ENCODE measurements at places on chromosomes 3 and 15.

- no peaks in the 10 kb centered on the region for H3K27me3 ChIP-seq
- H3K27ac ChIP-seq, result no peak overlapping the region
- H3K4me3 ChIP-seq, result no peak overlapping the region
- H3K4me1 ChIP-seq, result no peaks in the 10 kb centered on the region
- no peak for DNase-seq
Measured at GRCh38 chr3:133521946-133522345, 51.5 kb upstream of the CDV3 start.

DNA sequence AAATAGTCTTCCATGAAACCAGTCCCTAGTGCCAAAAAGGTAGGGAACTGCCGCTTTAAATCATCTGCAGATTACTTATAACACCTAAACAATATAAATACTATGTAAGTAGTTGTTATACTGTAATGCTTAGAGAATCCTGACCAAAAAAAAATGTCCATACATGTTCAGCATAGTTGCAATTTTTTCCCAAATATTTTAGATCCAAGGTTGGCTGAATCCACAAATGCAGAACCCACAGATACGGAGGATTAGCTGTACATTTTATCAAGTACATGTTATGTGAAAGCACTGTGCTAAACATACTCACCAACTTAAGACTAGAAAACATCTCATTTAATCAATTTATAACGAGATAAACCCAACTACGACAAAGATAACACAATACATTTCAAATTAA lies 9.3 kb downstream of the MSL2 start:
- no peaks in the 10 kb centered on the region for H3K36me3 ChIP-seq
- no peak for DNase-seq
- H3K4me3 ChIP-seq, result no peak overlapping the region
- H3K27ac ChIP-seq, result no peak overlapping the region
- peaks cover 92% of the 10 kb centered on the region for H3K4me1 ChIP-seq

DNA sequence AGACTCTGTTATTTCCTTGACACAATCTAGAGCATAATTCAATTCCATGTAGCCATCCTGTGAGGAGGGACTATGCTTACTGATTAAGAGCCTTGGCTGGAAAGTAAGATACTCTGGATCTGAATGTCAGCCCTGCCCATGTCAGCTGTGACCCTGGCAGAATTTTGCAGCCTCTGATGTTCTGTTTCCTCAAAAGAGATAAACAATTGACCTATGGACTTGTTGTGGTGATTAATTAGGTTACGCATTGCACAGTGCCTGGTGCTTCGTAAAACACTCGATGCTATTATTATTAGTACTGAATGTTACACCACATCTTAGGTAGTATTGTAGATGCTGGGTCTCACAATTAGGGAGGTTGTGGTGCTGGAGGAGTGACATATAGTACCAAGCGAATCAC lies 161.3 kb upstream of the MEIS2 start:
- no peak for DNase-seq
- H3K36me3 ChIP-seq, result no peaks in the 10 kb centered on the region
- no peaks in the 10 kb centered on the region for H3K27me3 ChIP-seq
- no peaks in the 10 kb centered on the region for H3K4me1 ChIP-seq
- H3K27ac ChIP-seq, result no peak overlapping the region

GRCh38 chr3:73401059-73401458 lies 223.7 kb downstream of the PDZRN3 start:
- no peak for DNase-seq
- no peaks in the 10 kb centered on the region for H3K4me1 ChIP-seq
- H3K4me3 ChIP-seq, result no peak overlapping the region
- H3K36me3 ChIP-seq, result no peaks in the 10 kb centered on the region
- H3K27ac ChIP-seq, result no peak overlapping the region

DNA sequence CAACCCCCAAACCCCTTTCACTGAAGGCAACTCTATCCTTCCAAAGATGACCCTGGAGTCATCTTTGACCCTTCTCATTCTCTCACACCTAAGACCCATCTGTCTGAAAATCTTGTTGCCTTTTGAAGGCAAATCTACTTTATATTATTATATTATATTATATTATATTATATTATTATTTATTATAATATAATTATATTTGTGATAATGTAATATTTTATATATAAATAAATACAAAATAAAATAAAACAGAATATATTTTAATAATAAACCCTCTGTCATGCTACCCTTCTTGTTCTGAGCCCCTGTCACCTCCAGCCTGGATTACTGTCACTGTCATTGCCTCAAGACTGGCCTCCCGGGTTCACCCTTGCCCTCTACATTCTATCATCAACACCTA lies 5.0 kb upstream of the PROK2 start:
- H3K4me1 ChIP-seq, result no peaks in the 10 kb centered on the region
- no peak overlapping the region for H3K27ac ChIP-seq
- peaks cover 6% of the 10 kb centered on the region for H3K27me3 ChIP-seq
- no peak for DNase-seq
- no peaks in the 10 kb centered on the region for H3K36me3 ChIP-seq
- H3K4me3 ChIP-seq, result no peak overlapping the region

DNA sequence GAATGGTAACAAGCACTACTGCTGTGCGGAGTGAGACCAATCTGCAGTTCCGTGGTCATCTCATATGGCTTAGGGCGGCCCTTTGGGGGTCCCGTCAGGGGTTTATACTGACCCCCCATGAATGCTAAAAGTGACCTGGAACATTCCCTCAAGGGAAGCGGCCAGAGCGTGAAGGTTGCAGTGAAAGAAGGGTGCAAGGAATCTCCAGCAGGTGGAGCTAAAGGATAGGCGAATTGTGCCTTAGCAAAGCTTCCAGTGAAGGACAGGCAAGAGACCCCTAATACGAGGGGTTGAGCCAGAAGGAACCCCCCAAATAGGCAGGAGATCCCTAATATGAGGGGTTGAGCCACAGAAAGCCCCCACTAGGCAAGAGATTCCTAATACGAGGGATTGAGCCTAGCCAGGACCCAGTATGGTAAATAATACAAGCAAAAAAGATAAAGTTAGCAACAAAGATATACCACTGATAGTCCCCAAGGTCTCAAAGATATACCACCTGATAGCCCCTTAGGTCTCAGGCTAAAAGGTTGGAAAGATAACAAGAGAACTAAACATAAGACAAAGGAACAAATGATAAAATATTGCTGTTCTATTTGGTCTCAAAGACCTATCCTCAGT lies 32.8 kb downstream of the ZNF589 start:
- no peak overlapping the region for H3K27ac ChIP-seq
- H3K4me3 ChIP-seq, result no peak overlapping the region
- H3K4me1 ChIP-seq, result peaks cover 16% of the 10 kb centered on the region
- H3K27me3 ChIP-seq, result no peaks in the 10 kb centered on the region
- peak; percentile 56 for DNase-seq

DNA sequence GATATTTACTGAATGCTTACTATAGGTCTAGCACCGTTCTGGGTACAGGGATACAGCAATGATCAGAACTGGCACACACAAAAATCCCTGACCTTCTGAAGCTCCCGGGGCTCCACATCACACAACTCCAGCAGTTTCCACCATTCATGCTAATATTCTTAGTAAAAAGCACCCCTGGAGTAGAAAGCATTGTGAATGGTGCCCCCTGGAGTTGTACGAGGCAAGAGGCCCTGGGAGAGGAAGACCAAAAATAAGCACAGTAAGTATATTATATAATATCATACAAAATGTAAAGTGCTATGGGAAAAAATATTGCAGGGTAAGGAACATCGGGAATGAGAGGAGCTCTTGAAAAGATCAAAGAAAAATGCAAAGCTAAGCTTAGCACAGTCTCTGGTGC lies 790 bp upstream of the SRGAP3 start:
- H3K27ac ChIP-seq, result no peak overlapping the region
- no peaks in the 10 kb centered on the region for H3K36me3 ChIP-seq
- no peaks in the 10 kb centered on the region for H3K27me3 ChIP-seq
- DNase-seq, result no peak
- peaks cover 9% of the 10 kb centered on the region for H3K4me1 ChIP-seq

DNA sequence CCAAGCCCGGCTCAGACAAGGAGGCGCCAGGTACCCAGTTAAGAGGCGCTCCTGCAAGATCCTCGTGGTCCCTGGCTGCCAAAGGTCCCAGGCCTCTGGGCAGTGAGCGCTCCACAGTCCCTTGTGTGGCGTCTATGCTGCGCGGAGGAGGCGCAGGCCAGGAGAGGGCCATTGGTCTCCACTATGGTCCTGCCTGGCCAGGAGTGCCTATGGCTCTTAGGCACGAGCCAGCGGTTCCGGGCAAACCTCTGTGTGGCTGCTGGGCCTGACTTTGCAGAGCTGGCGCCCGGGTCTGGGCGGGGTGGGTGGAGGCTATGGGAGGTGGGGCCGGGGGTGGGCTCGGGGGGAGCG lies 660 bp upstream of the ADAMTSL3 start:
- no peak overlapping the region for H3K4me3 ChIP-seq
- peaks cover 4% of the 10 kb centered on the region for H3K27me3 ChIP-seq
- H3K4me1 ChIP-seq, result no peaks in the 10 kb centered on the region
- no peak overlapping the region for H3K27ac ChIP-seq

DNA sequence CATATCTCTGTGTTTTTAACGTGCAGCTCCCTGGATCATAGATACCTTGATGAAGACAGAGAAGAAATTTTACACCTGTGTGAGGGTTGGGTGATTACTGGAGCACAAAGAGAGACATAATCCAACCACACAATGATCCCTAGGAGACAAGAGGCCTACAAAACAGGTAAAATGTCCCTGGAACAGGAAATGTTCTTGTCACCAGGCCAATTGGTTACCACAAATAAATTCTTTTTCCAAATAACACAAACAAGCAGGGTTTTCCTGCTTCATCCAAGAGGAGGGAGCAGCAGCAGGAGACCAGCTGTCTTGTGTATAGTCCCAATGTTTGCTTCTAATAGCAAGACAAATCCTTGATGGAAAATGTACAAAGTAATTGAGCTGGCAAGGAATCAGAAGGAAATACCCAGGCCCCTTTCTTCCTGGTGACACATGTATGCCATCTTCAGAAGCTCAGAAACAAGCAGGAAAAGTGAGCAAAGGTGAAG lies 1.4 kb downstream of the MGLL start:
- H3K27me3 ChIP-seq, result peaks cover 15% of the 10 kb centered on the region
- H3K36me3 ChIP-seq, result no peaks in the 10 kb centered on the region
- no peak overlapping the region for H3K4me3 ChIP-seq
- H3K27ac ChIP-seq, result no peak overlapping the region
- H3K4me1 ChIP-seq, result no peaks in the 10 kb centered on the region

DNA sequence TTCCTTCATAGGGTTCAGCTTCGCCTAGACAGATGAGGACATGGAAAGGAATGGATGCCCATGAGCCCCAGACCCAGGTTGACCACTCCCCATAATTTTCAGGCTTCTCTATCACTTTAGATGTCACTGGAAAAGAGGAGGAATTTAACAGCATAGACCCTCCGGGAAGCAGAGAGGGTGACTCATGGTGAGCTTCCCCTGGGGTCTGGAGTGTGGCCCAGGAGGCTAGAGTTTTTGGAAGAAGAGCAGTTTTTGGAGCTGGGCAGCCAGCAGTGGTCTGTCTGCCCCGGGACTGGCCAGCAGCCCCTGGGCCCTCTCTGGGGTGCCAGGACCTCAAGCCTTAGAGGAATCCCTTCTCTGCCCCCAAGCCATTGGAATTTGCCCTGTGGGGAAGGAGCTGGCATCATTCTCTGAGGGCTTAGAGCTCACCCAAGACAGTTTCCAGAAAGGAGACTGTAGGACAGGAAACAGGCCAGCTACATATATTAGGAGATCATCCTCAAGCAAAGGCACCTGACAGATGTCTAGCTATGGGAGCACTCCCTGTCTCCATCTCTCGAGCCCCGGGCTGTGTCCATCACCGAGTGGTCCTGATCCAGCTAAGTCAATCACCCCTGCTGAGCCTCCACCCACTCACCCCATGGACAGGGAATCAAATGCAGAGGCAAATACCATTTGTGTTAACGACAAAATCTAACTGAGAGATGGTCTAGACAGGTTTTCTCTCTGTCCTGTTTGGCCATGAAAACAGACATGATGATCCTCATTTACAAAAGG lies 67.3 kb downstream of the MEGF11 start:
- no peaks in the 10 kb centered on the region for H3K36me3 ChIP-seq
- no peak overlapping the region for H3K4me3 ChIP-seq
- DNase-seq, result no peak
- no peak overlapping the region for H3K27ac ChIP-seq
- H3K4me1 ChIP-seq, result no peaks in the 10 kb centered on the region
- no peaks in the 10 kb centered on the region for H3K27me3 ChIP-seq

- H3K4me1 ChIP-seq, result peaks cover 92% of the 10 kb centered on the region
- H3K36me3 ChIP-seq, result no peaks in the 10 kb centered on the region
- no peak for DNase-seq
- H3K27ac ChIP-seq, result no peak overlapping the region
Measured at GRCh38 chr15:67094001-67094826, 28.8 kb downstream of the SMAD3 start.

- H3K4me1 ChIP-seq, result peaks cover 23% of the 10 kb centered on the region
- H3K27me3 ChIP-seq, result no peaks in the 10 kb centered on the region
- H3K27ac ChIP-seq, result no peak overlapping the region
- no peak overlapping the region for H3K4me3 ChIP-seq
- no peak for DNase-seq
Measured at GRCh38 chr3:52722491-52722890, 16.6 kb downstream of the SPCS1 start.

DNA sequence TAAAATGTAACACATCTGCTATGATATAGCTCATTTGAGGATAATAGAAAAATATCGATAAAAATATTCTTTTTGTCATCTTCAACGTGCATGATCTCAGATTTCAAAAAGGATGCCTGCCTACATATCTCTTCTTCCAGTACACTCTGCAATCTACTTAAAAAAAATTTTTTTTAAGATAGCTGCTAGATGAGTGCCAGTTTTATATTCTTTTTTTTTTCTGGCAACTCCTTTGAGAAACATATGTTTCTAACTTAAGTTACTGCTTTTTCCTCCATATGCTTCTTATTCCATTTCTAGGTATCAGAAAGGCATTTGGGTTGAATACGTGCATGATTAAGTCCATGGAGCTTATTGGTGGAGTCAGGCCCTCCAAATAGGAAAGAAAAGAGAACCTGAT lies 160.4 kb downstream of the PPM1L start:
- no peak overlapping the region for H3K27ac ChIP-seq
- no peaks in the 10 kb centered on the region for H3K4me1 ChIP-seq
- H3K27me3 ChIP-seq, result no peaks in the 10 kb centered on the region
- H3K36me3 ChIP-seq, result no peaks in the 10 kb centered on the region

- no peaks in the 10 kb centered on the region for H3K27me3 ChIP-seq
- H3K4me1 ChIP-seq, result peaks cover 24% of the 10 kb centered on the region
- H3K4me3 ChIP-seq, result no peak overlapping the region
- H3K36me3 ChIP-seq, result no peaks in the 10 kb centered on the region
Measured at GRCh38 chr3:106332129-106332528, 463.3 kb upstream of the CBLB start.

GRCh38 chr3:119911748-119912147 lies 129.8 kb downstream of the NR1I2 start:
- H3K4me3 ChIP-seq, result no peak overlapping the region
- H3K27me3 ChIP-seq, result no peaks in the 10 kb centered on the region
- peaks cover 14% of the 10 kb centered on the region for H3K4me1 ChIP-seq
- peaks cover 8% of the 10 kb centered on the region for H3K36me3 ChIP-seq

DNA sequence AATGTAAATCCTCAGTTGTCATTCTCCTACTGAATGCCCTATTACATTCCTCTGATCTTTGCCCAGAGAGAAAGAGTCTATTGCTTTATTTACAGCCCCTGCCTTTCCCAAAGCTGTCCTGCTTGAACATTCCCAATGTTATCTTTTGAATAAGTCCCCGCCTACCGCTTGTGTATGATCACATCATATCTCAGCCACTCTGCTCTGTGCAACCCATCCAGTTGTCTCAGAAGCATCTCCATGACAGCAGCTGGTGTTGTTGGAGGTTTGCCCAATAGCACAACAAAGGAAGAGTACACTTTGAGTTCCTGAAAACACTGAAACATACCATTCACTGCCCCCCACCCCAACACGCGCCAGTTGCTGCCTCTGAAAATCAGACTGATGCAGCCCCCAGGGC lies 22.0 kb upstream of the FAM3D start:
- no peak for DNase-seq
- H3K27ac ChIP-seq, result no peak overlapping the region
- no peaks in the 10 kb centered on the region for H3K27me3 ChIP-seq
- no peak overlapping the region for H3K4me3 ChIP-seq
- no peaks in the 10 kb centered on the region for H3K36me3 ChIP-seq
